ENCODE measurements at places on chromosomes 4 and X.

DNA sequence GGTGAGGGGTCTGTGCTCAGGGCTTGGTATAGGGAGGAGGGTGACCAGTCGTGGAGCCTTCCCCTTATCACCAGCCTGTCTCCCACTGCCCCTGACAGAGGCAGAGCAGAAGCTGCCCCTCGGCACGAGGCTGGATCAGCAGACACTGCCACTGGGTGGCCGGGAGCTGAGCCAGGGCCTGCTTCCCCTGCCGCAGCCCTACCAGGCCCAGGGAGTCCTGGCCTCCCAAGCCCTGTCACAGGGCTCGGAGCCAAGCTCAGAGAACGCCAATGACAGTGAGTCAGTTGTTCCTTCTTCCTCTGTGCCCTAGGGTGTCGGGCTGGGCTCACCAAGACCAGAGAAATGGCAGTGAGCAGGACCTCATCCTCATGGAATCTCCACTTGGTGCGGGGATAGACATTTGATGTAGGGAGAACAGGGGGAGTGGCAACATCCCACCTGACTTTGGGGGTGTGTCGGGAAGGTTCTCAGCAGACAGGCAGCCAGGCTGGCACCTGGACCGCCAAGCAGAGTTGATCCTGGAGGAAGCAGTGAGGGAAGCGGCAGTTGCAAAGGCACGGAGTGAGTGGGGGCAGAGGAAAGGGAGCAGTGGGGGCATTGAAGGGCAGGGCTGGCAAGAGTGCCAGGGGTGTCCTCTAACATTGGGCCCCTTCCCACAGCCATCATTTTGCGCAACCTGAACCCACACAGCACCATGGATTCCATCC is 14.3 kb upstream of the UBA1 start:
- no peak for DNase-seq

DNA sequence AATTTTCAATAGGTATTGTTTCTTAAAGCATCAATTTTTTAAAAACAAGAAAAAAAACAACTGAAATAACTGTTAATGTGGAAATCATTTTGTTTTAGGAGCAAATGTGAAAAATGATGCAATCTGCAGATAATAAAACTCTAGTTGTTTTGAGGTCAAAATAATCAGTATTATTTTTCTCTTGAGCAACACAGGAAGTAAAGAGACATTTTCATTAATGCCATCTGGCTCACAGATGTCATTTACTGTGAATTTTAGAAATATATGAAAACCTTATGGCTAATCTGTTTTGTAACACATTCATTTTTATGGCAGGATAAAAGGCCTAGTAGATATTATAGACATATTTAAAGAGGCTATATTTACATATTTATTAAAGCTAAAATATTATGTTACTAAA is 141.6 kb downstream of the PCDH18 start:
- DNase-seq = no peak

DNA sequence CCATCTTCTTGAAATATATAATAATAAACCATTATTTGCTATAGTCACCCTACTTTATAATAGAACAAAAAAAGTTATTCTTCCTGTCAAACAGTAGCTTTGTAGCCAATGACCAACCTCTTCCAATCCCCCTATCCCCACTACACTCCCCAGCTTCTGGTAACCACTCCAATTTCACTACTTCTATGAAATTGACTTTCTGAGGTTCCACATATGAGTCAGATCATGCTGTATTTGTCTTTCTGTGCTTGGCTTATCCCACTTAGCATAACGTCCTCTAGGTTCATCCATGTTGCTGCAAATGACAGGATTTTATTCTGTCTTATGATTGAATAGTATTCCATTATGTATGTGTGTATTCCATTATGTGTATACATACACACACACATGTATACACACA is 809.7 kb upstream of the NDST4 start:
- DNase-seq = no peak

DNA sequence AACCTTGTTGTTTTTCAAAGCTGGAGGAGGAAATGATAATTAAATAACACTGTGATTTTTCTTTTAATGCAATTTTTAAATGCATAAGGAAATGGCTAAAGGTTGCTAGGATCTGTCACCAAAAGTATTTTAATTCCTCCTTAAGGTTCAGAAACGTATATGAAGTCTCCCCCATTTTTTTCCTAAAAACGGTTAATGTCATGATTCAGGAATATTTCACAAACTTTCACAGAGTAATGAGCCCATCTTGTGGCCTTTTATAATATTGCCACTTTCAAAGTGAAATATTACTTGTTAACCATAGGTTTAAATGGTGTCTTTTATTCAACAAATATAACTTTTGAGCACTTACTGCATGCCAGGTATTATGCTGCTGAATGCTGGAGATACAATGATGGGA is 99.5 kb upstream of the USP38 start:
- no peak for DNase-seq

- DNase-seq = no peak
Observed at GRCh38 chr4:88816360-88816759, 118.7 kb upstream of the NAP1L5 start.

DNA sequence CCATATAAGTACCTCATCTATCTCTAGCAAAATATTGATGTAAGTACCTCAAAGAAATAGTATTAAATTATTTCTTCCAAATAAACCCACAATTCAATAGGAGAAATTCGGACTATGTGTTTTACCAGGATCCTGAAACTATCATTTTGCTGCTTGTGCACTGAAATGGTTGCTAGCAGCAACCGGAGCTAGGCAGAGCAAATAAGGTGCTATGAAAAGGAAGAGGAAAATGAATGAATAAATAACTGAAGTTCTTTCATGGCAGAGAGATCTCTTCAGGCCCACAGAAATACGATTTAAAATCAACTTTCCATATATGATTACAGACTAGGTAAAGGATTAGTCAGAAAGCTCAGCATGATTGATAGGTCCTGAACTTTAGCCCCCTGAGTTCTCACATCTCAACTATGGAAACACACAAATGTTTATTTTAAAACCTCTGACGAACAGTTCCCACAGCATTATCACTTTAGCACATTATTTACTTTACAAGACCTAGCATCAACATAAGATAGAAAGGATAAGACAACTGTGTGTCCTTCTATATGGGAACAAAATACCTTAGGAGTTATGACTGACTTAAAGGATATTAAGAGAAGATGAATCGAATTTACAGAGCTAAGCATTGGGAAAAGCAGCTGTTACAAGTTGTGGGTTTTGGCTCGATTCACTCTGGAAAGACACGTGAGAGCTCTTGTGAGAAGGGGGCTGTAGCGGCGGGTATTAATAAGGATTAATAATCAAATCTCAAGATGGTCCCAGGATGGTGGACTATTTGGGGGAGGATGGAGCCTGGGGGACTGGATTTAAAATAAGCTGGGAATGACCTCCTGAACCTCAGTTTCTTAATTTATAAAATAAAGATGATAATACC is 104.3 kb downstream of the CORIN start:
- DNase-seq = no peak

DNA sequence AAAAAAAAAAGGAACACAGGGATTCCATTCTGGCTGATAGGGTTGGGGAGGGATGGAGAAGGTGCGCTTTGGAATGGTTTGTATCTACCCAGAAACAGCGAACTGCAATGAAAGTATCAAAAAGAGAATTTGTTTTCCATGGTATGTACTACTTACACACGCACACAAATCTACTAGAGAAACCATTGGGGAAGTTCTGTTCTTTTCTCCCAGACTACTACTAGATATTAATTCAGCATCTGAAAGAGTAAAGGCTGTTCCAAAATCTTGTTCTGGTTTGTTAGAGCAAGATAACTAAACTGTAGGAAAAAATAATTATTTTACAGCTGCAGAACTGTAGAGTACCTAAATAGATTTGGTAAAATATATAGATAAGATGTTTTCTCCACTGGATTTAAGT is 118.4 kb downstream of the CBR4 start:
- DNase-seq = no peak

GRCh38 chr4:173547889-173548288 is 17.9 kb upstream of the HAND2 start:
- DNase-seq = no peak

- no peak for DNase-seq
Observed at GRCh38 chr4:67393007-67393406, 152.3 kb downstream of the CENPC start.

DNA sequence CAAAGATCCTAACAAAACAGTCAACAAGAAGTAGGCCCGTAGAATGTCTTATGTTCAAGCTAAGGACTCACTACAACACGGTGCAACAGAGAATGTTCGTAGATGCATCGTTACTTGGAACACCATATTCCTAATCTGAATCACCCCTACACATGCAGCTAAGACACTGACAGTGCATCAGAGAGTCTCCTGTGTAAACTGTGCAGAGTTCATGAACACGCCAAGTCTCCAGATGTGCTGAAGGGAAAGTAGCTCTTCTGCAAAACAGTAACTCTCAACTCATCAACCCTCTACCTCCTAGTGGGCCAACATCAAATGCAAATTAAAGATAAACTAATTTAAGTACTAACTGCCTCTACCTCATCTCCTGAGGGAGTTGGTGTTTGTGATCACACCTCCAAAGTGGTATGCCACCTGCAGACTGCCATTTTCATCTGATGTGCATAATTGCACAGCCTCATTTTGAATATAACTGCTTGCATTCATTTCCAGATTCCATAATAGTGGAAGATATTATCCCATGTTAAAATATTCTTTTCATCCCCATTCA is 73.5 kb downstream of the MOSPD2 start:
- no peak for DNase-seq

- DNase-seq = no peak
Observed at GRCh38 chrX:15856222-15856587, 1.6 kb upstream of the AP1S2 start.

DNA sequence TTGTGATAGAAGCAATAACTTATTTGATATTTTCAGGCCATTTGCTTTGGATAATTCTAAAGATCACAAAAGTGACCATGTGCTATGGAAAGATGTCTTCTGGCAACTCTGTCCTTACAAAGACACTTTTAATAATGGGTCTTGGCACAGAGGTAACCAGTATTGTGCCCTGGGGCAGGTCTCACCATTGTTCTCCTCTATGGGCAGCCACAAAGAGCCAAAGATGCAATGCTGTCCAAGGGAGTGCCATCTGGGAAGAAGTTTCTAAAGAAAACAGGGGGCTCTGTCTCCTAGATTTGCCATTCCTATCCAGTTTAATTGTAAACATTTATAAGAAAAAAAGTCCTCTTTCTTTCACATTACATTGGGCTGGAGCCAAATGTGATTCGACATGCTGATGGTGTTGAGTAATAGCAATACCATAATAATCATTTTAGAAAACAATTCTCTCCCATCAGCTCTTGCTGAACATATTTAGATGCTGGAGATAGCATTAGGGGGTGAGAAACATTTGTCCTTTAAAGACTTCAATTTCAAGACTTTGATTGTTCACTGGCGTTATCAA is 179.9 kb downstream of the KIT start:
- DNase-seq = no peak

- no peak for DNase-seq
Observed at GRCh38 chr4:26226629-26227376, 94.0 kb upstream of the RBPJ start.

DNA sequence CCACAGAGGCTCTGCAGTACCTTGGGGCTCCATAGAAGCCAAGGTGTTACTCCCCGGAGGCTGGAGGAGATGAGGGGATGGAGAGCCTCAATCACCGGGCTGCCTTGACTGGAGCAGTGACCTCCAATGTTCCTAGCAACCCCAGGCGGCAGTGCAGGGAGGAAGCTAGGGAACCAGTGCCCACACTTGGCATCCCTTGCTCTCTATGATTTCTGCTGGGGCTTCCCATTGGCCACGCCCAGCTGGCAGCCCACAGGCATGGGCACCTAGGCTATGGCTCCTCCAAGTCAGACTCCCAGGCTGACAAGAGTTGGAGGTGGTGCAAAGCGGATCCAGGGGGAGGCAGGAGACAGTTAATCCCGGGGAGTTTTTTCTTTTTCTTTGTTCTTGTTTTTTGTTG is 229.7 kb downstream of the EVC2 start:
- DNase-seq = no peak

GRCh38 chr4:159390648-159391047 is 287.8 kb downstream of the RAPGEF2 start:
- no peak for DNase-seq

- no peak for DNase-seq
Observed at GRCh38 chrX:11786862-11787261, 28.8 kb downstream of the MSL3 start.

GRCh38 chr4:57195622-57196021 is 85.4 kb upstream of the IGFBP7 start:
- DNase-seq = no peak

DNA sequence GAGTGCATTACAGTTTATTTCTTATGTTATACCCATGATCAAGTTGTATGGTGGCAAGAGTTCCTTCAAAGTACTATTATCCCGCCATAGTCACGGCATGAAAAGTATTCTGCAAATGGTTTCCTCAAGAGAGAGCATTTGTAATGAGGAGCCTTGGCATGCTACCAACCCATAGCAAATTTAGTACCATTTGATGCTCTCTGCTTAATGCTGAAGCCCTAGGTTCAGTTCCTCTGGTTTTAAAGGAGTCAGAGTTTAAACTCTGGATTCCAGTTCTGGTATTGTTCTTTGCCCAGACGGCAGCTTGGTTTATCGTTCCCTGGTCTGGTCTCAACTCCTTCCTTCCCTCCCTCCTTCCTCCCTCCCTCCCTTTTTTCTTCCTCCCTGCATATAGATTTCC is 371.3 kb downstream of the BMPR1B start:
- DNase-seq = no peak
